ENCODE measurements at places on chromosomes 7 and 10.

- no peak for DNase-seq
These were observed 151.0 kb upstream of the ZNF92 start for GRCh38 chr7:65222655-65223054.

- no peak for DNase-seq
These were observed 196.0 kb downstream of the TMEM26 start for GRCh38 chr10:61257136-61257535.

DNA sequence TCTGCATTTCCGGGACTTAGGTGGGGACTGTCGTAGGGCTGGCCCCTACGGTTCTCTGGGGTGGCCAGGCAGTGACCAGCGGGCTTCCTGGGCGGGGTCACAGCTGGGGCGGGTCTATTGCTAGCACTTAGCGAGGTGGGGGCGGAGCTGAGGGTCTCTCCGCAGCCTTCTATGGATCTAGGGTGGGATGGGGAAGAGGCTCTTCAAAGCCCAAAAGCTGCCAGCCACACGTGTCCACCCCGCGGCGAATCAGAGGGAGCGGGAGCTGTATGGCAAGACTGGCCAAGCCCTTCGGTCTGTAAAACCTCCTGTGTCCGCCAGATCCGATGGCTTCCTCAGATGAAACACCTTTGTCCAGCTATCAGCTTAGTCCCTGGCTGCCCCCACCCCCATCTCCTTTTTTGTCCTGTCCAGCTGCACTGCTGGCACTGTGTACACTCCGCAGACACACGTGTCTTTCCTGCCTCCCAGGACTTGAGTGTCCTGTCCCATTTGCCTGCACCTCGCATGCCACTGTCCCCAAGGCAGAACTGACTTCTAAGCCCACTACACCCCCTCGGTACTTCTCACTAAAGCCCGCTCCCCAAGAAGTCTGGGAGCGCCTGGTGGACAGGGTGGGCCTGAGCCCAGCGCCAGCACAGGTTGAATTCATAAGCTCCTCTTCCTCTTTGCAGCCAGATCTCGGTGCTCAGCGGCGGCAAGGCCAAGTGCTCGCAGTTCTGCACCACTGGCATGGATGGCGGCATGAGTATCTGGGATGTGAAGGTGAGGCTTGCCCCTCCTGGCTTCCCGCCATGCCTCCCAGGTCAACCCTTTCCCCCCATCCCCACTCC lies 14.8 kb downstream of the PDAP1 start:
- no peak for DNase-seq

DNA sequence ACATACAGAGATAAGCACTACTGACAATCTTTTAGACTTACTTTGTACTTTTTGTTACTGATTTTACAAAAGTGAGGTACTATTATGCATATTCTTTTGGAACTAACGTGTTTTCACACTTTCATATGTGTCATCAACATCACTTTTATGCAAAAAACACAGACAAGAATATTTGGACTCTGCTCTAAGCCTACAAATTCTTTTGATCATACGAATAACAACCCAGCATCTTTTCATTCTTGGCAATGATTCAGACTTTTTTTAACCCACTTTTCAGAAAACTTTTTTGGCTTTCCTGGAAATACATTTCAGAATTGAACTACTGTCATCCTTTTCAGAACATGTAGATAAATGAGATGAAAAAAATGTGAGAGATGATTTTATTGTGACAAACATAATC lies 30.2 kb downstream of the USP6NL start:
- no peak for DNase-seq

DNA sequence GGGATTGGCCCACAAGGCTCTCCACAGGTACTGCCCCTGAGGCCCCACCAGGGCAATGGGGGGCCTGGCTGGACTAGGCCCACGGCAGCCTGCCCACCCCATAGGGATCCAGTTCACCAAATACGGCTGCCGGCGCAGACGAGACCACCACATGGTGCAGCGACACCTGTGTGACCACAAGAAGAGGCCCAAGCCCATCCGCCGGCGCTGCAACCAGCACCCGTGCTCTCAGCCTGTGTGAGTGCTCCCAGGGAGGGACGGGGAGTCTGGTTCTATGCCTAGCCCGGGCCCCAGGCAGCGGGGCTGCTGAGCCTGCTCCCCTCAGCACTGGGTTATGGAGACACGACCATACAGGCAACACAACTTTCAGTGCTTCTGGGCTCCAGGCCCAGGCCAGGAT lies 33.2 kb downstream of the TBATA start:
- no peak for DNase-seq

DNA sequence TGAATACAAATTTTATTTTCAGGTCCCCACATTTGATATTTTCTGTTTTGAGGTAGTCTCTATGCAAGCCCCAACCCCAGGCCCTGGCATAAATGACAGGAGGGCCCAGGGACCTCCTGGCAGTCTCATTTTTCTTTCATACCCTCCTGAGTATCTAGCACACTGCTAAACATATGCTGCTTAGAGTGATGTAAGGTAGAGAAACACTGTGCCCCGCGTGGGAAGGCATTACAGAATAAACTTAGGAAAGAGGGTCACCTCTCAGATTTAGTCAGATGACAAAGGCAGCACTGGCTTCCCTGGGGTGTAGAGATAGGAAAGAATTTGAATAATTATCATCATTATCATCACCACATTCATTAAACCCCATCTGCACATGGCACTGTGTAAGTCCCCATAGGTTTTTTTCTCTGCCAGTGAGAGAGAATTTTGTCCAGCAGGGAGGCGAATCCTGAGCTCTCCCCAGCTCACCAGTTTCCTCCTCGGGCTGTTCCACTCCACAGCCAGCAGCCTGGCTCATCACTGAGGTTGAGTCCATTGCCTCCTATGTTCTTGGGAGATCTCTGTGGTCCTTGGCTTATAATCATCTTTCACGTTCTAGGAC lies 507.3 kb upstream of the GALNT17 start:
- DNase-seq = no peak

DNA sequence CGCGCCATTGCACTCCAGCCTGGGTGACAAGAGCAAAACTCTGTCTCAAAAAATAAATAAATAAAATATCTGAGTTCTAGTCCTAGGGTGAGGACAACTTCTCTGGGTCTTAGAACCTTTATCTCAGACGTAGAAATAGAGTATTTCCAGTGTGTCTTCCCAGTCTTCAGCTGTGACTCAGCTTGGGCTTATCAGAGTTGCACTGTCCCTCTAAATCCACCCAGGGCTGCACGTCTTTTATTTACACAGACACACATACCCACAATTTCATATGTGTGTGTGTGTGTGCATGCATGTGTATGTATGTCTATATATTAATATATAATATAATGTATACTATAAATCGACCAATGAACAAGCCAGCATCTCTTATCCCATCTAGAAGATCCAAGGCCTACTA lies 13.0 kb upstream of the PDIA4 start:
- no peak for DNase-seq

DNA sequence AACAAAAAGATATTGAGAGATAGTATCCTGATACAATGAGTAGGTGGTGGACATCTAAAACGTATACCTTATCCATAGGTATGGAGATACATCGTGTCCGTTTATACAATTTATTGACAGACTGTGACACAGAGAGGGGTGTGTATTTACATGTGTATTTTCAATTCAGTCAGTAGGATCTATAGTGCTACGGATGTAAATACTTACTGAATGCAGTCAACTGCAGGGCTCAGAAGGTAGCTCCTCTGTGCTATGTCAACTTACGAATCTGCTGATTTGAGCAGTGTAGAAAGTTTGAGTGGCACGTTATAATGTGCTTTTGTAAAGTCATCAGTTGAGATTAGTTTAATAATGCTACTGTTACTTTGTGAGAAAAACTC lies 626 bp downstream of the ZNF804B start:
- DNase-seq = no peak

GRCh38 chr7:50864694-50865093 lies 82.0 kb upstream of the GRB10 start:
- no peak for DNase-seq

DNA sequence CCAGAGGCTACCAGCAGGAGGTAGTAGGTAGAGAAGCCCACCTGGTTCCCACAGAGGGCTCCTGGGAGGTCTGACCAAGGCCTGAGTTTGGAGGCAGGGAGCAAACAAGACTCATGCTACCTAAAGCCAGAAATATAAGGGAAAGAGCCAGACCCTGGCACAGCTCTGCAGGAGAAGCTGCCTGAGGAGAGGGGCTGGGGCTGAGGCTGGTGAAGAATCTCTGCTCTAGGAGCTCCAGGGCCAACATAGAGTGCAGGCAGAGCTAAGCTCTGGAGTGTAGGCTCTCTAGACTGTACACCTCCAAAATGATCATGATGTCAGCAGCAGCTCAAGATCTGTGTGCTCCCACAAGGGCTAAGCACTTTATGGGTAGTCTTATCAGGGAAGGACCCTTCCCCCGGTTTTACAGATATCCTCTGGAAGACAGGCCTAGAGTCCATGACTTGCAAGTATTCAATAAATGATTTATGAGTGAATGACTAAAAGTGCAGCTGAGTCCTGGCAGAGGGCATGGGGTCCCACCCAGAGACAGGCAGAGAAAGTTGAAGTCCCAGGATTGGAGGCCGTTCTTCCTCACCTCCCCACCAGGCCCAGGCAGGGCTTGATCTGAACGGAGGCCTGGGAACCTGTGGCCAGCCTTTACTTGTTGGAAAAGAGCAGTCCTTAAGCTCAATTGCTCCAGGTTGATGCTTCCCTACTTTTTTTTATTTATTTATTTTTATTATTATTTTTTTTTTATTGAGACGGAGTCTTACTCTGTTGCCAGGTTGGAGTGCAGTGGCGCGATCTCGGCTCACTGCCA lies 71.5 kb upstream of the LRRC4 start:
- no peak for DNase-seq

- no peak for DNase-seq
These were observed 95.0 kb downstream of the DYNC1I1 start for GRCh38 chr7:95867309-95867708.

GRCh38 chr10:118151461-118151860 lies 104.7 kb upstream of the RAB11FIP2 start:
- no peak for DNase-seq

GRCh38 chr7:20233362-20233761 lies 16.2 kb upstream of the MACC1 start:
- DNase-seq = no peak

DNA sequence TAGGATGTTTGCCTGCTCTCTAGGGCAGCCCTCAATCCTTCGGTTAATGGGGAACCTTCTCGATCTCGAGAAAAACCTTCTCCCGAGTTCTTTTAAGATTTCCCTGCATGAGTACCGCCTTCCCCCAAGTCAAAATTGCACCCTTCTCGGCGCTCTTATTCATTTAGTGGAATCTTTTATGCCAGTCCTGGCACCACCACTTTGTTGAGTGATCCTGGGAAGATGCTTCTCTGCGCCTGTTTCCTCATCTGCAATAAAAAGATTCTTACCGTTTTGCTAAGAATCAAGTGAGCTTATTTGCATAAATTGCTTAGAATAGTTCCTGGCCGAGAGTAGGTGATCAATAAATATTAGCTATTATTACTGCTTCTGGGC lies 697 bp downstream of the ARPC1A start:
- DNase-seq = no peak

DNA sequence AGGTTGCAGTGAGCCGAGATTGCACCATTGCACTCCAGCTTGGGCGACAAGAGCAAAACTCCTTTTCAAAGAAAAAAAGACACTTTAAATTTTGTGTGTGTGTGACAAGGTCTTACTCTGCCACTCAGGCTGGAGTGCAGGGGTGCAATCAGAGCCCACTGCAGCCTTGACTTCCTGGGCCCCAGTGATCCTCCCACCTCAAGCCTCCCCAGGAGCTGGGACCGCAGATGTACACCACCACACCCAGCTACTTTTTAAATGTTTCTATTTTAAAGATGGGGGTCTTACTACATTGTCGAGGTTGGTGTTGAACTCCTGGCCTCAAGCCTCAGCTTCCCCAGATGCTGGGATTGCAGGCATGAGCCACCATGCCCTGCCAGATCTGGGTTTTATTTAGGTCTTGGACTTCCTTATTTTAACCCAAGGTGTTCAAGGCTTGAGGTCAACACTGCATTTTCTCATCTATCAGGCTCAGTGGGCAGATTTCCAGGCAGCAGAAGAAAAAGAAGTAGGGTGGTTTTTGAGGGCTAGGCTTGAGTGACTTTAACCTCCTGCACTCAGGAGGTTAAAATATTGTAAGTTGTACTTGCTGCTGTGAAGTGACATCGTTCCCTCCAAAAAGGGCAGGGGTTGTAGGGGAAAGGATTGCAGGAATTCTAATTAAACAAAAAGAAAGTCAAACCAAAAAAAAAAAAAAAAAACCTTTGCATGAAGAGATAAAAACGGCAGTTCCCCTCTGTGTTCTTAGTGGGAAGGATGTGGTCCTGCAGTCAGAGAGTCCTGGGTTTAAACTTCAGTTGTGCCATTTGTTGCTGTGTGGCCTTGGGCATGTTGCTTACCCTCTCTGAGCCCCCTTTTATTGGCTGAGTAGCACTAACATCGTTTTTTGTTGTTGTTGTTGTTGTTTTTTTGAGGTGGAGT lies 71.5 kb downstream of the CARD11 start:
- peak; percentile 51 for DNase-seq

DNA sequence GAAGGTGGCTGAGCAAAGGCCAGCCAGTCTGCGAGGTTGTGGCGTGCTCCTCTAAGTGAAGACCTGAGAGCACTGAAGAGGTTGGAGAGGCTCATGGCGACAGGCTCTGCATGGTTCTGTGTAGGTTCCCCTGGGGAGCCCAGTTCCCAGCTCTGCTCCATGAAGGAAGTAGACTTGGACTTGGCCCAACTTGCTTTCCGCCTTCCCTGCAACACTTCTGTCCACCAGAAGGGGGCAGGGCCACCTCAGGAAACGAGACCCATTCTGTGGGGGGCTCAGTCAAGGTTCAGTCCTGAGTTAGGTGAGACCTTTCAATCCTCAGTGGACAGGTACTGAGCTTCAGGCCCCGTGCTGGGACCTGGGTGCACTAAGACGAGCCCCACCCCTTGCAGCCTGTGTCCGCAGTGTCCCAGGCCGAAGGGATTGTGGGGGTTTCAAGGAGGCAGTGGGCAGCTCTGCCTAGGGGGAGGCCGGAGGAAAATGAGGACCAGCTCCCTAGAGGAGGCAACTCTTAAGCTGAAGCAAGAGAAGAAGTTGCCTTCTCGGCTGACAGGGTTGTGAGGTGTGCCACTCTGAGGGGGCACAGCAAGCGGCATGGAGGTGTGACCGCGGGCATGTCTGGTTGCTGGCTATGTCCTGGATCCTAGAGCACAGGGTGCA lies 15.0 kb upstream of the PCBD1 start:
- no peak for DNase-seq

GRCh38 chr7:116554911-116555310 lies 30.1 kb downstream of the CAV1 start:
- DNase-seq = no peak

- no peak for DNase-seq
These were observed 128.8 kb downstream of the PPP1R3A start for GRCh38 chr7:113790025-113790424.

DNA sequence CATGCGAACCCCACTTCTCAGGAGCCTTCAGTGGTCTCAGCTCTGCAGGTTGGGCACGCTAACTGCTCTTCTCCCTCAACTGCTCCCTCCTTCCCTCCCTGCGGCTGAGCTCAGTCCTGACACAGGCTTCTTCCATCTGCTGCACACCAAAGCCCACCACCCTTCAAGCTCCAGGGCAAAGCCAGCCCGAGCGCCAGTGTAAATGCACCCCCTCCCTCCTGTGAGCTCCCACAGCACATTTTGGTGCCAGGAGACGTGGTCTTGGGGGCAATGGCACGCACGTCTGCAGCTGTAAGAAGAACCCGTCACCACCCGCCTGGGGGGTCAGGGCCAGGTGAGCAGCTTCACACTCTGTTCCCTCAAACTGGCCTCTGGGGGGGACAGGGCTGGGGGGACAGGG lies 15.9 kb downstream of the VIPR2 start:
- DNase-seq = no peak

GRCh38 chr7:148572067-148572522 lies 18.5 kb upstream of the C7orf33 start:
- DNase-seq = no peak

GRCh38 chr10:105187243-105187642 lies 546.2 kb downstream of the SORCS3 start:
- no peak for DNase-seq

- DNase-seq = no peak
These were observed 81.4 kb upstream of the LRGUK start for GRCh38 chr7:134045716-134046115.
